ENCODE measurements at places on chromosomes 5 and 9.

- no peak for DNase-seq
Observed at GRCh38 chr5:54520940-54521339, 3.4 kb downstream of the SNX18 start.

DNA sequence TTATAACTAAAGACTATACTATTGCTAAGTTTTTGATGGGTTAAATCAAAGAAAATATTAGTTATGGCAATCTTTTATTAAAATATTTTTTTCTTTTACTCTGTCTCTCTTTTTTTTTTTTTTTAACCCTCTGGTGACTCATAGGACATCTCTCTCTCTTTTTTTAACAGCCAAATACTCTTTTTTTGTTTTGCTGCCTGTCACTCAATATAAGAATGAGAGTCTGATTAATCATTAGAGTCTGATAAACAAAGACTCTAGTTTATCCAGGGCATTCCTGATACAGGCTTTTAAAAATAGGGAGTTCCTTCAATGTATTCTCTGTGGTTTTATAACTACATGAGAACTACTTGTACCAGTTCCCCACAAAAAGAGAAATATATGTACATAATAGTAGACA, 77.3 kb downstream of the SLC38A9 start:
- DNase-seq = no peak

DNA sequence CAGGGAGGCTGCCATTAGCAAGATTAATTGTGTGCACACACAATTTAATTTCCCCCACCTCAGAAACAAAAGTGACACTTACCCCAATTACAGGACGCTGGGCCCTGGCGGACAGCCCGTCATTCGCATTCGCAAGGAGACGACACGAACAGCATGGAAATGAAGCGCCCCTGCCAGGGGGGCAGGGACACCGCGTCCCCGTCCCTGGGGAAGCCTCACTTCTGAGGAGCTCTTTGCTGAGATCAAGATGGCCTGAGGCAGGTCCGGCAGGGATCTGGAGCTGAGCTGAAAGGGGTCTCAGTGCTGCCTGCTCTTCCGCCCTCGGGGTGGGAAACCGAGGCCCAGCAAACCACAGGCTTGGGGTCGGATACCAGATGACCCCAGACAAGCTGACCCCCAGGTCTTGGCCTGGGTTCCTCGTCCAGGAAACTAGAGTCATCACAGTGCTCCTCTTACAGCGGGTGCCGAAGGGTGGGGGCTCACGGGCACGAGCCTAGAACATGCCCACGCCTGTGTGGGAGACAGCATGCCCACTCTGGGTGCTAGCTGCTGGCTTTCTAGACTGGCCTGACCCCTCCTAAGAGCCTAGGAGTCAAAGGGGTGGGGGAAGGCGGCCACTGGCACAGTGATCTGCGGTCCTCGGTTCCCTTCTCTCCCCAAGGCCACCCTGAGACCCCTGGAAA, 103.2 kb downstream of the VAV2 start:
- no peak for DNase-seq

DNA sequence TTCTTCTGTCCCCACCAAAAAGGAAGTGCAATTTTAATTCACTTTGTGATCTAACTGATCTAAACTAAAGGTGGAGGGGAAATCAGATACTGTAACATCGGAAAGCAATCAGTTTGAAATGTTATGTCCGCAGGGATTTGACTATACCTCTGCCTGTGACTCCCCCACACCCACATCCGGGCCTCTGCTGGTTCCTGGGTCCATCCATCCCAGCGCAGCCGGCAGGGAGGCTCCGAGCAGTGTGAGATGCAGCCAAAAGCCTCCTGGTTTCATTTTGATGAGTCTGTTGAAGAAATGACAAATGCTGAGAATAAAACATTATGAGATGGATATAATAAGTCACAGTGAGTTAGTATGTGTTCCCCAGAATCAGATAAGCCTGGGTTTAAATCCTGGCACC, 8.6 kb downstream of the FSTL4 start:
- no peak for DNase-seq

GRCh38 chr5:180352116-180353047, 754 bp downstream of the GFPT2 start:
- no peak for DNase-seq

DNA sequence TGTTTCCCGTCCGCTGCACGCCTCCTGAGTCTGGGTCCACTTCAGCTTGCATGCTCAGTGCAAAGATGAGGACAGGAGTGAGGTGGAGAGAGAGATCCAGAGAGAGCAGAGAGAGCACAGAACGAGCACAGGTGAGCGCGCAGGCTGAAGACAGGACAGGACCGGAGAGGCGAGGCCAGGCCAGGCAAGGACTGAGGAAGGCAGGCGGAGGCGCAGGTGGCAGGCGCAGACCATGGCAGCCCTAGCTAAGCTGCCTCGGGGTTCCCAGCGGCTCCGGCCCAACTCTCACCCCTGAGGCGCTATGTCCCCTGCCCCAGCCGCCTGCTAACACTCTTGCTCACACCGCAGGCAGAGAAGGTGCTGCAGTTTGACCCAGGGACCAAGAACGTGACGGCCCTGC, 9.7 kb downstream of the GRIN1 start:
- no peak for DNase-seq

- no peak for DNase-seq
Observed at GRCh38 chr9:35892051-35892450, 14.0 kb upstream of the HRCT1 start.

- DNase-seq = no peak
Observed at GRCh38 chr5:124747791-124748686, 1.6 kb upstream of the ZNF608 start.

- DNase-seq = no peak
Observed at GRCh38 chr9:121748727-121749423, 97.4 kb downstream of the DAB2IP start.

- no peak for DNase-seq
Observed at GRCh38 chr5:160448886-160449285, 27.2 kb downstream of the PTTG1 start.

- peak; percentile 8 for DNase-seq
Observed at GRCh38 chr9:136051837-136052471, 43.1 kb downstream of the NACC2 start.

GRCh38 chr5:132772291-132773070, 4.6 kb downstream of the SEPTIN8 start:
- DNase-seq = no peak

- DNase-seq = no peak
Observed at GRCh38 chr9:112029921-112030444, 133.4 kb downstream of the UGCG start.

GRCh38 chr9:83935276-83935935, 14.2 kb upstream of the KIF27 start:
- no peak for DNase-seq

- DNase-seq = no peak
Observed at GRCh38 chr9:21559402-21560280, 77.5 kb upstream of the IFNE start.

DNA sequence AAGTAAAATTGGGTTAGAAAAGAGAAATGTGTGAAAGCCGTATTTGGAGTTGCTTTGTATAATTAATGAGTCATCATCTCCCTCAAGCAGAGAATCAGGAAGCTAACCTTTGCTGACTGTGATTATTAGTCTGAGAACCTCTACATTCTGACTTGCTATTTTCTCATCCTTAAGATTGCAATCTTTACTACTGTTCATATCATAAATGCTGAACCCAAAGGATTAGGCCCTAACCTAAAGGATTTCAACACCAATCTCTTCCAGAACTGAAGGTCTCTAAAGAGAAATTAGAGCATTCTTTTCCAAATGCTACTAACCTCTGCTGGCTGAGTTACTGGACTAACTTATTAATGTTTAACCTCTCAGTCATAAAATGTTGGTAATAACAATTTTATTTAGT, 538.1 kb upstream of the MEF2C start:
- no peak for DNase-seq

- DNase-seq = no peak
Observed at GRCh38 chr9:128061275-128061960, 5.7 kb downstream of the NAIF1 start.

DNA sequence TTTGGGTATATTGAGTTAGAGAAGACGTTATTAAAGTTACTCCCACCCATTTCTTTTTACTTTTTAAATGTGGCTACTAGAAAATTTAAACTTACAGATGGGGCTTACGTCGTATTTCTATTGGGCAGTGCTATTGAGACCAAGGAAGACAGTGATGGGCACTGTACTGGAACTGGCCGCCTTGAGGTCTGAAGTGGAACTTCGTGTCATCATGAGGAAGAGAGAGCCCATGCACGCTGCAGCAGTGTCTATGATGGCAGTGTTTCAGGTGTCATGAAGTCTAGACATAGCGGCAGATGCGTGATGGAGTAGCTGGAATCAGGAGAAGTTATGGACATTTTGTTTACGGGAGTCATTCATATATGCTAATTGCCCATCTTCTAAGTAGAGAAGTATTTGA, 143.7 kb downstream of the LRRC70 start:
- no peak for DNase-seq

GRCh38 chr5:167712986-167713585, 578.4 kb upstream of the WWC1 start:
- no peak for DNase-seq

DNA sequence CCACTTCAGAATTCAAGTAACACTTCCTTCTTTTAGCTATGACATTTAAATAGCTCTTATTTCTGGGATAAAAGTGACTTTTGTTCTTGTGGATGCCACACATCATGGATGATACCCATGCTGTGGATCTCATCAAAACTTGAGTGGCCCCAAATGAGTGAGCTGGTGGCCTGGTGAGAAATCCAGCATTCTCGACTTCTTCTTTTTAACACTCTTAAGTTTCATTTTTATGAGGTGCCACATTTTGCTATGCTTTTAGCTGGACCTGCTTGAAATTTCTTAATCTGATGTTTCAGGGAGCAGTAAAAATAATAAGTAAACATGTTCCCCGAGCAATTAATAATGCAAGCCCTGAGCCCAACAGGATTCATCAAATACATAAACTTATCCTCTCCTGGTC, 384.8 kb upstream of the MEF2C start:
- no peak for DNase-seq

DNA sequence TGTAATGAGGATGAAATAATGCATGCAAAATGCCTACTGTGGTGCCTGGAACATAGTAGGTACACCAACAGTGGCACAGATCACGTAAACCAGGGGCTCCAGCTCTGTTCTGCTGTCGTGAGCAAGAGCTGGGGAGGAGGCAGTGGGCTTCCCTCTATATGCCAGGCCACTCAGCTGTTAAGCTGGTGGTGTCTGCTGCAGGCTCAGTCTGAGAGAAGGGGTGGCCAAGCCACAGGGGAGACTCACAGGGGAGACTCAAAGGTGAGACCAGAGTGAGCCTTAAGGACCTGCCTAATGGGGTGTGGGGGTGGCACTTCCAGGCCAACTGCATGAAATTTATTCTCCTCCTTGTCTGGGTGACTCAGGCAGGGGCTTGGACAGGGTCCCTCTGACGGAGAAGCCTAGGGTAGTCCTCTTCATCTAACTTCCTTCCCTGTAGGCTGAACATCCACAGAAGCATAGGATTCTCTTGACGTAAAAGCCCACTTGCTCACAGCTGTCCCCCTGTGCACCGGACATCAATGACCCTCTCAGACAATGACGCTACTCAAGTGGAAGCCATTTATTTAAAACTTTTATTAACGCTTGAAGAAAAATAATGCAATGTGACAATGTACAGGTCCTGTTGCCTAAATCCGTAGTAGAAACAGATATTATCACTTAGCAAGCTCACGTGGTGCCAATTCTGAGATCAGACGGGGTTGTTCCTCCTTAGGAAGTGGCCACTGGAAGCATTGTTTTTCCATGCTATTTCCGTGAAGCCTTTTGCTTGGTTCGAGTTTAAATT, 13.9 kb downstream of the STC2 start:
- no peak for DNase-seq

DNA sequence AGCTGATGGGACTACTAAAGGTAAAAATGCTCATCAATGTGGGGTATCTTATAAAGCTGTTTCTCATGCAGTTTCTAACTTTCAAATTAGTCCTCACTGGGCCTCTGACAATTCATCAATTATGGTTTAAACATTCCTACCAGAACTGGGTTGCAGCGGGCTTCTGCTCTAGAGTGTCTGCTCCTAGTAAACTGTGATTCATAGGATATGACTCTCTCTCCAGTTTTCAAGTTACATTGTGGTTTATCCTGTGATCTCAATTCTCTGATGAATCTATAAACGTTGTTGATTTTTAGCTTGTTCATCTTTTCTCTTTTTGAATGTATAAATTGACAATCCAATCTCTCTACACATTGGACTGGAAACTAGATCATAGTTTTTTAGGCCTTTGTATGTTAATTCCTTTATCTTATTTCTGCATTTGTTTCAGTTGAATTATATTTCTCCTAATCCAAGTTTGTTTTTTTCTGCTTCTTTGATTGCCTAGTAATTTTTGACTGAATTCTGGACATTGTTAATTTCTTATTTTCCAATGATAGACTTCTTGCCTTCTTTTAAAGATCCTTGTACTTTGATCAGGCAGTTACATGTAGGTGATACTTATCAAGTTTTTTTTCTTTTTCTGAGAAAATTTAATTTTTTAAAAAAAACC, 822.6 kb downstream of the TLE1 start:
- no peak for DNase-seq

DNA sequence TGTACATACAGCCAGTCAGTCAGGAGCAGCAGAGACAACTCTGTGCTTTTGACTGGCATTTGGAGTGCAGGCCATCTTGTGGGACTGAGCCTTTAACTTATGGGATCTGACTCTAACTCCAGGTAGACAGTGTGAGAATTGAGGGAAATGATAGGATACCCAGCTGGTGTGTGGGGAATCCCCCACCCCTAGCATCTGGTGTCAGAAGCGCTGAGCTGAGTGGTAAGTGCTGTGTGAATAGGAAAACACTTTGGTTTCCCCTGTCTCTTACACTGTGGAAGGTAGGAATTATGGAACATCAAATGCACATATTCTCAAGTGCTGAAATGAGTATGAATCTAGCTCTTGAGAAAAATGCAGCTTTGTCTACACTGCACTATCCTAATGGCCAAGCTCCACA, 43.9 kb downstream of the CCDC125 start:
- no peak for DNase-seq

DNA sequence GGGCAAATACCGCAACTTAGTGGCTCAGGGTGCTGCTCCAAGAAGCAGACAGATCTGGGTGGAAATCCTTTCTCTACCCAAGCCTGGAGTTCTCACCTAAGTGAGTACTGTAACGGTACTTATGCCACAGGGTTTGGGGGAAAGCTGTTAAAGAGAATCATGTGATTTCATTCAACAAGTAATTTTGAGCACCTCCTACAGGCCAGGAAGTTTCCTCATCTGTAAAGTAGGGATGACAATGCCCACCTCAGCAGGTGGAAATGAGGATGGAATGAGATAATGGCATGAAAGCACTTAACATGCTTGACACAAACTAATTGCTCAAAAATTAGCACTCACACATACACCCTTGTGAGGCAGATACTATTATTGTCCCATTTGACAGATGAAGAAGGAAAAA, 114.1 kb downstream of the JAKMIP2 start:
- DNase-seq = no peak

DNA sequence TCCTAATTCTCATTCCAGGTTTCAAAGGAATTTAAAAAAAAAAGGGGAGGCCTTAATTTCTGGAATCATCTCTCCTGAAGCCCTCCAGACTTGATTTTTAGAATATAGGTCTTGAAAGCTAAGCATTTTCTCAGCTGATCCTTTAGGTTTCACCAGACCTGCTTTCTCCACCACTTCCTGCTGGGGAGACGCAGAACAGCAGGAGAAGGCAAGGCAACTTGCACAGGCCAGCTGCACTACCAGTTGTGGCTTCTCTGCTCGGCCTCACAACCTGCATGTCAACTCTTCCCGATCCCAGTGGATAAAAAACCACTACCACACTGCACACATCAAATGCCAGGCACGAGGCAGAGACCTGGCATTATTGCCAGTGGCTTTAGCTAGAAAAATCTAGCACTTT, 119.8 kb downstream of the SIL1 start:
- DNase-seq = no peak

- DNase-seq = no peak
Observed at GRCh38 chr5:76805821-76806505, 12.9 kb upstream of the F2RL1 start.
